Right lobe of liver (tissue), 6 donors: ENCODE measurements at places on chromosomes 2 and 18.

- DNase-seq, result no peak
Measured at GRCh38 chr18:35163014-35163539, 77.8 kb upstream of the ZNF397 start.

- no peak for DNase-seq
Measured at GRCh38 chr2:55175254-55176093, 56.6 kb downstream of the CLHC1 start.

DNA sequence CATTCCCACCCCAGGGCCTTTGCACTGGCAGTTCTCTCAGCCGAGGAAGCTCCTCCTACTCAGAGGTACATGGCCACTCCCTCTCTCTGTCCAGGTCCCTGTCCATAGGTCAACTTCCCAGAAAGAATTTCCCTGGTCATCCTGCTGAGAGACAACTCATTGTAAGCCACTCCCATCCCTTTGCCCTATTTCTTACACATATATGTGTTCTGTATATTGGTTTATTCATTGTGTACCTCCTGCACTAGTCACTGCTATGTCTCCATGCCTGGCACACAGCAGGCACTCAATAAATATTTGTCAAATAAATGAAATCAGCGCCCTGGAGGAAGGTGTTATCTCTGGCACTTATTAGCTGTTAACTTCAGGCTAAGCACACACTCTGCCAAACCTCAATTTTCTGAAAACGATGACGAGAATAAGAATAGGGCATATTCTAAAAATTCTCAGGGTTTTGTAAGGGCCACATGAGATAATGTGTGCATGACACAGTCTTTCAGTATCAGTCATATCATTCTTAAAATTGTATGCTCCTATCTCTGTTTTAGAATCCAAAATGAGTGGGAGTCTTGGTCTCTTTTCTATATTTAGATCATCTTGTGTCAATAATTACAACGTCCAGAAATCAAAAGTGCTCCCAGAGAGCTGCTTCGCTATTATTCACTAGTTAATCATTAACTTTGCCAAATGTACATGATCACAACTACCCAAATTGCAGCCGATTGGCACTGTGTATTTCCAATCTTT lies 198.0 kb downstream of the ALK start:
- no peak for DNase-seq

GRCh38 chr2:132804051-132804450 lies 134.0 kb upstream of the LYPD1 start:
- no peak for DNase-seq

- no peak for DNase-seq
Measured at GRCh38 chr18:39561126-39561525, 1995.5 kb upstream of the CELF4 start.
